GM12878 (cell line): ENCODE measurements at places on chromosomes 2 and 18. TPM values are rescaled to one million over a fixed set of nuclear protein-coding genes. Genes with fewer than 3 reads are reported as not detected.

- no peaks in the 10 kb centered on the region for H3K27me3 ChIP-seq
- peaks cover 11% of the 10 kb centered on the region for H3K4me1 ChIP-seq
- no peaks in the 10 kb centered on the region for H3K36me3 ChIP-seq
- H3K27ac ChIP-seq = no peak overlapping the region; the same call in 1 of the 2 replicates
These were observed 159.4 kb downstream of the PIK3C3 start for GRCh38 chr18:42114310-42114943.

- H3K4me3 ChIP-seq = no peak overlapping the region
- no peak for DNase-seq
- no peaks in the 10 kb centered on the region for H3K27me3 ChIP-seq
- H3K4me1 ChIP-seq = no peaks in the 10 kb centered on the region
- no peaks in the 10 kb centered on the region for H3K36me3 ChIP-seq
These were observed 133.0 kb upstream of the MYT1L start for GRCh38 chr2:2464094-2464493.

The FAM136A gene
- 164 and 176 TPM in 2 replicates for polyA plus RNA-seq

- H3K27ac ChIP-seq = no peak overlapping the region
- H3K36me3 ChIP-seq = peaks cover 2% of the 10 kb centered on the region; the same call in 1 of the 2 replicates
- H3K4me1 ChIP-seq = peaks cover 6% of the 10 kb centered on the region; the same call in 1 of the 2 replicates
- no peak overlapping the region for H3K4me3 ChIP-seq
- H3K27me3 ChIP-seq = no peaks in the 10 kb centered on the region
These were observed 19.2 kb downstream of the CWC22 start for GRCh38 chr2:179987916-179988315.

- no peaks in the 10 kb centered on the region for H3K36me3 ChIP-seq
- no peaks in the 10 kb centered on the region; the same call in 1 of the 2 replicates for H3K27me3 ChIP-seq
- no peaks in the 10 kb centered on the region for H3K4me1 ChIP-seq
- no peak for DNase-seq
- no peak overlapping the region for H3K4me3 ChIP-seq
These were observed 68.7 kb upstream of the MGAT4A start for GRCh38 chr2:98799375-98800329.

GRCh38 chr2:27723372-27724144, 48.0 kb upstream of the MRPL33 start:
- DNase-seq = no peak
- no peaks in the 10 kb centered on the region; the same call in 1 of the 2 replicates for H3K27me3 ChIP-seq
- H3K4me3 ChIP-seq = no peak overlapping the region
- H3K36me3 ChIP-seq = no peaks in the 10 kb centered on the region
- H3K27ac ChIP-seq = no peak overlapping the region
- no peaks in the 10 kb centered on the region for H3K4me1 ChIP-seq

GRCh38 chr2:10405448-10405847, 42.7 kb downstream of the ODC1 start:
- DNase-seq = no peak
- H3K27ac ChIP-seq = no peak overlapping the region
- H3K4me3 ChIP-seq = no peak overlapping the region
- H3K4me1 ChIP-seq = peaks cover 34% of the 10 kb centered on the region
- H3K36me3 ChIP-seq = no peaks in the 10 kb centered on the region

DNA sequence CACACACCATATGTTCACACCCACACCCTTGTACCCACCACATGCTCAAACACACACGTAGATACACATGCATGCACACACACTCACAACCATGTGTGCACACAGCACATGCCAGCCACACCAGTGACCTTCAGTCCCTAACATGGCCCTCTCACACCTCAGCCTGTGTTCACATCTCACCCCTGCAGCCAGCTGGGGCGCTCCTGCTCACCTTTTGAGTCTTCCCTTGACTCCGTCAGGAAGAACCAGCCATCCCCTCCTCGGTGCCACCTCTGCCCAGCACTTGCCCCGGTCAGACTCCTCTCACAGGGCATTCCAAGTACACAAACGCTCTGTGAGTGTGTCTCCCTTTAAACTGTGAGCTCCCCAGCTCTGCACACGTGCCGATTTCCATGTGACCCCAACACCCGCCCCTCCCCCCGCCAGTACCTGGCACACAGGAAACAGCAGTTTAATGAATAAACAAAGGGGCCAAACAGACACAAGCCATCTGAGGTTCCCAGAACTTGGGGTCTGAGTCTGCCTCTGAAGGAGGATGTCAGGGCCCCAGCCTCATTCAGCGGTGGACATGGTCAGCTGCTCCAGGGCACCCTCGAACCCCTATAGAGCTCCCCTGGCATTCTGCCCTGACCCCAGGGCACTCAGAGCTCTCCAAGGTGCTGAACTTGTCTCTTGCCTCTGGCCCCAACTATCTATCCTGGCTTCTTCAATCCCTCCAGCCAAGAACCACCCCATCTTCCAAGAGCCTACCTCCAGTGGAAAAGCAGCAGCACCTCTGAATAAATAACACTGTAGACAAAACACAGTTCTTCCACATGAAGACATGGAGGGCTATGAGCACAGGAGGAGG, 252.9 kb downstream of the ATAD2B start:
- H3K4me1 ChIP-seq = no peaks in the 10 kb centered on the region
- DNase-seq = no peak
- no peak overlapping the region for H3K27ac ChIP-seq
- no peaks in the 10 kb centered on the region for H3K27me3 ChIP-seq
- H3K4me3 ChIP-seq = no peak overlapping the region

- DNase-seq = no peak
- no peak overlapping the region for H3K4me3 ChIP-seq
- no peaks in the 10 kb centered on the region for H3K4me1 ChIP-seq
These were observed 143.0 kb downstream of the ARL6IP6 start for GRCh38 chr2:152861349-152861942.

The POMC gene
- 9.9 and 11.0 TPM in 2 replicates for polyA plus RNA-seq
